HFFc6 (cell line): ENCODE measurements at places on chromosomes 6 and 20. TPM values are rescaled to one million over a fixed set of nuclear protein-coding genes. Genes with fewer than 3 reads are reported as not detected.

DNA sequence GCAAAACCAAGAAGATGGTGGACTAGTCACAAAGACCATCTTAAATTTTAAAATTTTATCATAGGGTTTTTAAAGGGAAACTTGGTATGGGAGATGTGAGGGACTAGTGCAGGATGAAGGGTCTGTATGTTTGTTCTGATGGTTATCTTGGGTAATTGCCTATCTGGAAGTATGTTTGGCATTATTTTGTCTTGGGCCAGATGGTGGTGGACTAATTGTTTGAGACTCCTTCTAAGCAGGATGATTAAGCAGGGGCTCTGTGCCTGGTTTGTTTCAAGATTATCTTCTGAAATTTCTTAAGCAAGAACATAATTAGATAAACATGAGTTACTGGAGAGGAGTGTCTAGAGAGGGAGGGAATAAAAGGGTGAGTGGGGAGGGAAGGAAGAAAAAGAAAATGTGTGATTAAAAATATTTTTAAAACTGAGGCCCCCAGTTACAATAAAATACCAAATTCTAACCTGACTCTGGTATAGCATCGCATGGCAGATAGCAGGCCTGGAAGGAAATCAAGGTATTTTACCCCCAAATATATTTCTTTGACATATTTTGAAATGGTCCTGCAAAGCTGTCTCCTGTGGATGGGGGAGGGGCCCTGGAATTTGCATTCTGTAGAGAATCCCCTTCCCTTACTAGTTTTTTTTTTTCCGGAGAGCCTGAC, 49.9 kb upstream of the FAM184A start:
- DNase-seq = no peak

DNA sequence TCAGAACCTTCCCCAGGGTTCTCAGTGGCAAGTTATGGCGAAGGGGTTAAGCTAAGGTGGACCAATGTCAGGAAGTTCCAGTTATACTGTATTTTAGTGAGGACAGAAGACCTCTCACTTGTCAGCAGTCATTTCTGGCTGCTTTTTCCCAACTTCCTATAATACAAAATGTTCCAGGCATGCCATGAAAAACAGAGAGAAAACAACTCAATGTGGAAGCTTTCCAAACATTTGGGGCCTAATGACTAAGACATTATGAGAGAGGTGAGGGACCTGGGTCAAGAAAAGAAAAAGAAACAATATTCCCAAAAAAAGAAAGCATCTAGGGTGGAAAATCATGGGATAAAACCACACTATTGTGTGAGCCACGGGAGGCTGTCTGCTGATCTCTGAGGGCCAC, 99.9 kb upstream of the MAP3K4 start:
- no peak for DNase-seq

- DNase-seq = no peak
These were observed 12.1 kb downstream of the EEF1A1 start for GRCh38 chr6:73508776-73509175.

DNA sequence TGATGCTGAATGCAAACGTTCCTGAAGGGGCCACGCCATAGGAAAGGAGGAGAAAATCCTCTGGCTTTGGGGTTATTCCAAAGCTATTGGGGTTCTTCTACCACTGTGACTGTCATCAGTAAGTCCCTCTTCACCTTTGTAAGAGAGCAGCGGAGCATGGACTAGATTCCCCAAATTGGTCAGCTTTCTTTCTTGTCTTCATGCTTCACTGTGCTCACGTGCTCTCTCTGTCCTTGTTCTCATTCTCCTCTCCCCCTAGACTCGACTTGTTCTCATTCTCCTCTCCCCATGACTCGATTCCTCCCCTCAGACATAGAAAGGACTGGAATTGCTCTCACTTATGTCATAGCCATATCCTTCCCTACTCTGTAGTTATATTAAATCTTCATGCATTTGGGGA, 54.8 kb upstream of the ADGRG6 start:
- no peak for DNase-seq

- DNase-seq = no peak
These were observed 162.6 kb downstream of the CARMIL1 start for GRCh38 chr6:25441663-25442270.

- no peak for DNase-seq
These were observed 2.4 kb upstream of the RTF2 start for GRCh38 chr20:56465997-56466396.

- no peak for DNase-seq
These were observed 21.6 kb upstream of the FOXP4 start for GRCh38 chr6:41524634-41525011.

DNA sequence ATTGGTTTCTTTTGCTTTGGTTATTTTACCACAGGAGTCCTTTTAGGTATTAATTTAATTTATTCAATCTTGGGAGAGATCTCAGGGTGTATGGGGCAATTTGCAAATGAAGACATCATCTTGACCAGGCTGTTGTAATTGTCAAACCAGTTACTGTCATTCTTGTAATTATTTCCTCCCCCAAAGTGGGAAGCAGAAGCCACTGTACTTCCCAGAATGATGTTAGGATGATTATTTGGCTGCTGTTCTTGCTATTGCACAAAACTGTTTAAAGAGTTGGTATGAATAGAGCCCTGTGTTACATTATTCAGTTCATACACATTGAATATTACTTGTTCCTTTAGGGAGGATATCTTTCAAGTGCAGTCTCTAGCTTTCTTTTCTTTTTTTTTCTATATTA, 1.7 kb downstream of the TAAR6 start:
- no peak for DNase-seq

DNA sequence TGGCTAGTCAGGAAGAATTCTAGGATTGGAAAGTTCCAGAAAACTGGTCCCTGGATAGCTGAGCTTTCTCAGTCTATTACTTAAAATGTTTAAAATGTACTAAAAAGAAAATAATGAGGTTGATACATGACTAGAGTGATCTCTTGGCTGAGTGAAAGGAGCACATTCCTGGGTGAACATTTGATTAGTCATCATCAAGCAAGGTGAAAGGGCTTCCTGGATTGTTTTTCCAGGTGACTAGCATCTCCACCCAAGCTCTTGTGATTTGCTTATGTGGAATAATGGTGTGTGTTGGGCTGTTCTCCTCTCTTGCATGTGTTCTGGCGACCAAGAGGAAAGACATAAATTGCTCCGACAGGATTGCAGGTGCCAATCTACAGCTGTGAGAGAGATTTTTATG, 42.9 kb downstream of the PKIB start:
- DNase-seq = no peak

DNA sequence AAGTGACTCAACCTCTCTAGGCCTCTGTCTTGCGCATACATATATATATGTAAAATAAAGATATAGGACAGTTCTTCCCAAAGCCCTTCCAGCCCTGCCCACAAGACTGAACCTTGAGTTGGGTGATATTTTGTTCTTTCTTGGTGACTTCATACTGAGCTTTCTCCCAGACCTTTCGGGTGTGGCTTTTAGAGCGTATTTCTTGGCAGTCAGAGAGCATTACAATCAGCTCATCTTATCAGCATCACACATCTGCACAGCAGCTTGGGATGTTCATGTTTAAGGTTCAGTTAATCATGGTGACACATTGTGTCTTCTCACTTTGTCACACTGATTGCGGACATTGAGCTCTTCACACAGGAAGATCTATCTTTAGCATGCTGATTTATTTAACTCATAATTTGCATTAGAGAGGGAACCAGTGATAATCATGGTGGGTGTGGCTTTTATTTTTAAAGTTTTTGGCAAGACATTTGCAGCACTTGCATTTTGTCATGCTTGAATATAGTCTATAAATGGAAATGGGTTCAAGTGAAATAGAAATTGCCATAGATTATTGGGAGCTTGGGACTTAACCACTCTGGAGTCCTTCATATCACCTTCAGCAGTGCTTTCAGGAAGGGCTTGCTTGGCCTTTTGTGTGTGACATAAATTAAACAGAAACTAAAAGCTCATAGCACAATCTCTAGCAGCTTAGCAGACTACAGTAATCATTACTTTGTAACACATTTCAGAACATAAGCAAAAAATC, 8.3 kb downstream of the KIF3B start:
- peak; percentile 59 for DNase-seq

DNA sequence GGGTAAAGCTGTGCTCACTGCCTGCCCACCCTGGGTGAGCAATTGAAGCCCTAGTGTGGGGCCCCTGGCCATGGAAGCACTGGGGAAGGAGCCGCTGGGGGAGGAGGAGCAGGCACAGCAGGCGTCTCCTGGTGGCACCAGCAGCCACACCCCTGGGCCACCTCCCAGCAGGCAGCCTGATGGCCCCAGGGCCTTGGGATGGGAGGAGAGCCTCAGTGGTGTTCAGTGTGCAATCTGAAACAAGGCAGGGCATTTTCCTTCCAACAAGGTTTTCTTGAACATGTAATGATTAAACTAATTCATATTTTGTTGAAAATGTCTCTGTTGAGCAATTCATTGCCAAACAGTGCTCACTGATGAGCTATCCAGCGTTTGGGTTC, 151.0 kb downstream of the ZDHHC14 start:
- DNase-seq = no peak

DNA sequence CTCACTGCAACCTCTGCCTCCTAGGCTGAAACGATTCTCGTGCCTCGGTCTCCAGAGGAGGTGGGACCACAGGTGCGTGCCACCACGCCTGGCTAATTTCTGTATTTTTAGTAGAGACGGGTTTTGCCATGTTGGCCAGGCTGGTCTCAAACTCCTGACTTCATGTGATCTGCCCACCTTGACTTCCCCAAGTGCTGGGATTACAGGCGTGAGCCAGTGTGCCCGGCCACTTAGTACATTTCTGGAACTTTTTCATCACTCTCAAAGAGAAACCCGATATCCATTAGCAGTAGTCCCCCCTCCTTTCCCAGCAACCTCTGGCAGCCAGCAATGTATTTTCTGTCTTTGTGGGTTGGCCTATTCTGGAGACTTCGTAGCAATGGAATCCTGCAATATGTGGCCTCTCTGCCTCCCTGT, 109.8 kb downstream of the JARID2 start:
- no peak for DNase-seq

- no peak for DNase-seq
These were observed 84.7 kb upstream of the MRAP2 start for GRCh38 chr6:83948851-83949250.

- DNase-seq = peak; percentile 80
These were observed 41.7 kb downstream of the AKIRIN2 start for GRCh38 chr6:87660226-87660911.

DNA sequence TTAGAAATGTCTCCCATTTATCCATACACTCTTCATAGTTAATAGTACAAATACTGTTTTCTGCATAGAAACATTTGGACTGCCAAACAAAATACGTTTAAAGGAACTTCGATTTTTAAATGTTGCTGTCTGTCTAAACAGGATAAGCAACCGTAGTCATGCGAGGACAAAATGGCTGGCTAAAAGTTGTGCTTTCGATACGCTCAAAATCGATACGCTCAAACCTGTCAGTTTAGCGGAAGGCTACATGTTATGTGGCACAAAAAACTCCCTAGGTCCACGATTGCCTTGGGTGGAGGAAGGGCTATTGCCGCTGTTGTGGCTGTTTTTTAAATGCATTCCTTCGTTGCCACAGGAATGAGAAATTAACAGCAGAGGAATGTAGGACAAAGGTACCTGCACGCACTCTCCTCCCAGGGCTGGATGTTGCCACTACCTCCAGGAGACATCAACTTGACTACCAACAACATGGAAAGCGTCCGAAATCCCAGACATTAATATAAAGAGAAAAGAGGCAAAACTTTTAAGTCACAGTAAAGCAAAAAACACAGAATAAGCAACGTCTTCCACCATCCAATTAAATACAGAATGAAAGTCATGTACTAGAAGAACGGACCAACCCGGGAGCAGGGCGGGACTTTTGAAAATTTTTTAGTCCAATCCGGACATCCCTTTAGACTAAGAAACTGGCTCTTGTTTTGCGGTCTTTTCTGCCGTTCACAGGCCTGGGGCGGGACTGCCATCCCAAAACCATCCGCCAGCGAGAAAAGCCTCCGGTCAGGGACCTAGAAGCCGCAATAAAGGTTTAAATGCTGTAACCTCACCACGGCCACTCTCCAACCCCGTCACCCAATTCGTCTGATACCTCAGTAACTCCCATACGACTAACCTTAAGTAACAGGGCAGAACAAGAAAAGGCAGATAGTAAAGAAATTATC, 32.2 kb upstream of the HFE start:
- DNase-seq = peak; percentile 99

Gene KIAA1755
- total RNA-seq = 0.98 to 4.4 TPM (median 2.2 TPM) in 3 replicates

Gene ABHD16B
- not detected in 3 replicates for total RNA-seq

Gene TCP11
- total RNA-seq = 0.37 to 0.39 TPM in 2 of 3 replicates, not detected in the other
